ENCODE measurements at places on chromosomes 5 and 9.

DNA sequence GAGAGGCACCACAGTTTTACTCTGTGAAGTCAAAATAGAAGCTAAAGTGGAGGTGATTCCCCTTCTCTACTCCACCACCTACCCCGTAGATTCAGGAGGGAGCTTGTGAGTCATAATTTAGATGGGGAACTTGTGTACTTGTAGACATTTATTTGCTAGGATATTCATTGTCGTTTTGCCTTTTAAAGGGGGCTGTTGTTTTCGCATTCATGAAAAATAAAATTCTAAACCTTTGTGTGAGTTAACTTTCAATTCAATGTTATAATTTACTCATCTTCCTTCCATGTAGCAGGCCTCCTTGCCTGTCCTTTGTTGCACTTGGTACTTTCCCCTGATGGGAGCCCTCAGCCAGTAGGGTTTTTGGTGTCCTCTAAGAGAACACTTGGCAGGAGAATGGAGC is 22.0 kb downstream of the SECISBP2 start:
- no peak for DNase-seq

GRCh38 chr9:124716808-124717207 is 54.3 kb downstream of the NR6A1 start:
- no peak for DNase-seq

- no peak for DNase-seq
Observed at GRCh38 chr9:14097666-14098415, 216.1 kb downstream of the NFIB start.

DNA sequence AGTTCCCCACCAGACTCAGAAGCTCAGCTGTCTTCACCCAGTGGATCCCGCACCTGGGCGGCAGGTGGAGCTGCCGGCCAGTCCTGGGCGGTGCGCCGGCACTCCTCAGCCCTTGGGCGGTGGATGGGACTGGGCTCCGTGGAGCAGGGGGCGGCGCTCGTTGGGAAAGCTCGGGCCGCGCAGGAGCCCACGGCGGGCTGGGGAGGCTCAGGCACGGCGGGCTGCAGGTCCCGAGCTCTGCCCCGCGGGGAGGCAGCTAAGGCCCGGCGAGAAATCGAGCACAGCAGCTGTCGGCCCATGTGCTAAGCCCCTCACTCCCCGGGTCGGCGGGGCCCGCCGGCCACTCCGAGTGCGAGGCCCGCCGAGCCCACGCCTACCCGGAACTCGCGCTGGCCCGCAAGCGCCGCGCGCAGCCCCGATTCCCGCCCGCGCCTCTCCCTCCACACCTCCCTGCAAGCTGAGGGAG is 560.0 kb downstream of the BRINP1 start:
- no peak for DNase-seq

DNA sequence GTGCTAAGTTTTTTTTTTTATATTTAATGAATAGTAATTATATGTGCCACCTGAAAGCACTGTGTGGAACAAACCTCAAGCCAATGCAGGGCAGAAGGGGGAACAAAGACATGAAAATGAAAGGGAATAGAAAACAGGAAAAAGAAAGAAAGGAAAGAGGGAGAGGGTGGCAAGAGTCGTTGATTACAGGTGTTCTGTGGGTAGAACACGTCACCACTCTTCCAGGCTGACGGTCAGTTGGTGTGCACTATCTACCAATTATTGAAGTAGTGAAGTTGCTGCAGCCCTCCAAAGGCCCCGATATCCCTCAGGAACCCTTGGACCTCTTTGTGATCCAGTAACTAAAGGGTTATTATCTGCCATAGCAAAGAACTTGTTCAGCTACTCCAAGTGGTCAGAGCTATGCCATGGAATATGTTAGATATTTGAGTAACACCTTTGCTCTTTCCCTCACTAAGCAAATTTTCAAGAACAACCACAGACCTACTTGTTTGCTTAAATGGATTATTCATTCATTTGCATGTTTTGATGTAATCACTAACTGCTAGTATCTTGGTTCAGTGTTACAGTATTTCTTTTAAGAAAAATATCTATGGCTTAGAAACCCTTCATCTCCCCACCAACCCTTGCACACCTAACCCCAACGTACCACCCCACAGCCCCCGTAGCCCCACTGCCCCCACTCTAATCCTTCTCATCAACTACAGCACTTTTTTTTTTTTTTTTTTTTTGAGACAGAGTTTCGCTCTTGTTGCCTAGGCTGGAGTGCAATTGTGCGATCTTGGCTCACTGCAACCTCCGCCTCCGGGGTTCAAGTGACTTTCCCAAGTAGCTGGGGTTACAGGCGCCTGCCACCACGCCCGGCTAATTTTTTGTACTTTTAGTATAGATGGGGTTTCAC is 31.3 kb downstream of the FYB1 start:
- DNase-seq = no peak

- DNase-seq = no peak
Observed at GRCh38 chr5:180974612-180975315, 13.9 kb upstream of the BTNL3 start.

DNA sequence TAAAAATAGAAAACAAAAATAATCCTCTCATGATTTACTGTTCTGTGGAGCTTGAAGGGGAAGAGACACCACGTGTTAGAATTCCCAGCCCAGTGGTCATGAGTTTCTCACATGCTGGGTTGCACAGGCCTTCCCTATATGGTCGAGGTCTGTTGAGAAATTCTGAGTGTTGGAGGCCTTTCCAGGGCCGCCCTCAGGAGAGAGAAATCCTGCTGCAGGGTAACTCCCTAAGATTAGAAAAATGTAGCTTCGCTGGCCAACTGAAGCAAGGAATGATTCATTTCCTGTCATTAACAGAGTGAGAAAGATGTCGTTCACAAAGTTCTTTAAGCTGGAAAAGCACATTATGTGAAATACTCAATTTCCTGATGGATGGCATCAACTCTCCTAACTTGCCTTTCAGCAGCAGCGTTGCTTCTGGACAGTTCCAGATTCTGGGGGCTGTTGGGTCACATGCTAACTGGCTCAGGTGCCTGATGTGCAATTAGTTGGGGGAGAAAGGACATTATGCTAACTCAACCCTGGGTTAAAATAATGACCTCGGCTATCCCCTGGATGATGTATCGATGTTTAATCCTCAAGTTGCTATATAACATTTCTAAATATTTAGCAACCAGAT is 104.8 kb upstream of the CD180 start:
- DNase-seq = no peak

GRCh38 chr5:139181322-139181730 is 16.8 kb downstream of the SIL1 start:
- DNase-seq = no peak

DNA sequence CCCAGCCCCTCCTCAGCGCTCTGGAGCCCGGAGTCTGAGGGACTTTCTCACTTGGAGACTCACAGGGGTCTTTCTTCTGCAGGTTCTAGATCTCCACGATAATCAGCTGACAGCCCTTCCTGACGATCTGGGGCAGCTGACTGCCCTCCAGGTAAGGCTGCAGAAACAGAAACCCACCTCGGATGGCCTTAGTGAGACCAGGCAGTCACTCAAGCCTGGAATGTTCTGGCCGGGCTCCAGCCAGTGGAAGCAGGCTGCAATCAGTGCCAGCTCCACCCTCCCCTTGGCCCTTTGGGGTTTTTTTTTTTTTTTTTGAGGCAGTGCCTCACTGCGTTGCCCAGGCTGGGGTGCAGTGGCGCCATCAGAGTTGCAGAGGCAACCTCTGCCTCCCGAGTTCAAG is 7.6 kb downstream of the LRSAM1 start:
- DNase-seq = no peak

DNA sequence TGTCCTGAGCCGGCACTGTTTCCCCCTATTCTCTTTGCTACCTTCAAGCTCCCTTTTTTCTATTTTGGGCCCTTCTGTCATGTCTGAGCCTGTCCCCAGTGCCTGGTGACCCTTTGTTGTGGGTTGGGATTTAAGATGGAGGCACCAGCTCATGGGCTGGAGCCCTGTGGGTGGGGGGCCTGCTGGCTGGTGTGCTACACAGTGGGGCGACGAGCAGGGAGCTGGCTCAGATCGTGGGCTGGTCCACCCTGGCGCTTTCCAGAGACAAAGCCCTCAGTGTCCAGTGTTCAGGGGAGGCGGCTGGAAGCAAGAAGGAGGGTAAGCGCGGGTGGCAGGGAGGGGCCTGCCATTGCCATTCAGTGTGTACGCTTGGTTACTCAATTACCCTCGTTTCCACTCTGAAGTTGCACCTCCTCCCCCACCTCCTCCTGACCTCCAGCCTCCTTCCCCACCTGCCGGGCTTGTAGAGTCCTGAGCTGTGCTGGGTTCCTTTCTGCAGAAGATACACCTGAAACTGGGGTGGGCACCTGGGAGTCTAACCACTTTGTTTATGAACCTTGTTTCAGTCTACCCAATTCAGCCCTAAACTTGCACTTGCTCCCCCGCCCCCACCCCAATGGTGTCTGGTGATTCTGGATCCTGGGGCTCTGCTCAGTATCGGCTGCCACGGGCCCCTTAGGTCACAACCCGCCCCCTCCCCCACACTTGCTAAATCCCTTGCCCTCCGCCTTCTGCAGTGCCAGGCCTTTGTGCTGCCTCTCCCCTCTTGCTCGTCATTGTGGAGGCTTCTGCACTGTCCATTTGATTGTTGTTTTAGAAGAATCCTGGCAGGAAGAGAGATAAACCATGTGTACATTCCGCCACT is 49.9 kb downstream of the MVB12B start:
- DNase-seq = no peak

- DNase-seq = no peak
Observed at GRCh38 chr9:134283111-134283515, 43.1 kb upstream of the RXRA start.

GRCh38 chr5:177994063-177994462 is 2.0 kb downstream of the PROP1 start:
- no peak for DNase-seq

DNA sequence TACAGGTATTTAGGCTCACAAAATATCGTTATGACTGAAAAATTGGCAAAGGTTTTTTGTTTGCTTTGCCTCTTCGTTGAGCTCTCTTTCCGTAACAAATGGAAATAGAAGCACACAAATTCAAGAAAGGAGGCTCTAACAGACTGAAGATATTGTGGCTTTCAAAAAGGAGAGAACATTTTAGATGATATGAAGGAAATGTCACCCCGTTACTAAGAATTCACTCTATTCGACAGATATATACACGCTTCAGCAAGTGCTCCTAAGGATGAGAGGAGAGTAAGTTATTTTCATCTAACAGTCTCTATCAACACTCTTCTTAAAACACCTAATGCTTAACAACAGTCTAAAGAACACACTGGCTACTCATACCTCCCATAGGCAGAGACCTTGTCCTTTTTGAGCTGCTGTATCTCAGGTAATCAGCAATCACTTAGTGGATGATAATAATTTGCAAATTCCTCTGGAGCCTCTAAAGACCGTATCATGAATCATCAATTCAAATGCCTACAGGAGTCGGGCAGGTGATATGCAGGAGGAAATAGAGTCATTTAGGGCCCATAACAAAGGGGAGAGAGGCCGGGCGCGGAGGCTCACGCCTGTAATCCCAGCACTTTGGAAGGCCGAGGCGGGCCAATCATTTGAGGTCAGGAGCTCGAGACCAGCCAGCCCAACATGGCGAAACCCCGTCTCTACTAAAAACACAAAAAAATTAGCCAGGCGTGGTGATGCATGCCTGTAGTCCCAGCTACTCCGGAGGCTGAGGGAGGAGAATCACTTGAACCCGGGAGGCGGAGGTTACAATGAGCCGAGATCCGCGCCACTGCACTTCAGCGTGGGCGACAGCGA is 1.4 kb upstream of the HSDL2 start:
- DNase-seq = no peak

DNA sequence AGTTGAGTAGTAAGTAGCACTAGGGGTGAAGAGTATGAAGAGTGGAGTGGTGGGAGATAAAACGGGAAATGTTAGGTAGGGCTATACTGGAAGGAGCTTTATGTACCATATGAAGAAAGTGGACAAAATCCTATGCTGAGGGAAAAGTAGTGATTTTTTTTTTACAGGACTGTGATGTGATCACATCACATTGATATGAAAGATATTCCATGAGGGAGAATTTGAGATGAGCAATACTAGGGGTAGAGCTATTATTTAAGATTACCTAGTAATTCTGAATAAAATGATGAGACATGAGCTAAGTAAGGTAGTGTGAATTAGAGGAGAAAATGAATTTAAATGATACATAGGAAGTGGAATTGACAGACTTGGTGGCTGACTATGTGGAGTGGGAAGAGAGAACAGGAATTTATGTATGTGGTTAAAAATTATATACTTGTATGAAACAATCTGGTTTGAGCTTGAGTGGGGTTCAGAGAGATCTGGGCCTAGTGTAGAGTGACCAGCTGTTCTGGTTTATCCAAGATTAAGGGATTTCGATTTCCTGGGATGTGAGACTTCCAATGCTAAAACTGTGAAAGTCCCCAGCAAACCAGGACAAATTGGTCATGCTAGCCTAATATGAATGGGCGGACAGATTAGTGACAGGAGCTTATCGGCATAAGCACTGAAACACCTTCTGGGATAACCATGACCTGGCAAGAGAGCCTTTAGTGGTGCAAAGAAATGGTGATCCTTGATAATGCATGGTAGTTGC is 29.3 kb upstream of the STOM start:
- DNase-seq = no peak

GRCh38 chr9:19409401-19410194 is 789 bp downstream of the ACER2 start:
- DNase-seq = no peak

DNA sequence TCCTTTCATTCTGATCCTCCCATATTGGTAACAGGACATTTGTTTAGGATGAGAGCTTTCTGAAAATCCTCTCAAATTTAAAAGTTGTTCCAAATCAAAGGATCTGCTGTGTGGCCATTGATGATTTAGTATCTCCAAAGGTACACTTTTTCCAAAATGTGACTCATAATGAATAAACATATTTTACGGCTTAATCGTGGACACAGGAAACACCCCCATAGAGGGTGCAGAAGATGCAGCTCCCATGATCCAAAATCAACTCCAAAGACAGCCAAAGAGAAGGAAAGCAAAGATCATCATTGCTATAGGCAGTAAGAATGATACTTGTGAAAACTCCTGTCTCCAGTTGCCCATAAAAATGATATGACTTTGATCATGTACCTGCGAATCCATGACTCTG is 239.7 kb downstream of the PIK3R1 start:
- DNase-seq = no peak

GRCh38 chr9:109100543-109101201 is 19.1 kb downstream of the TMEM245 start:
- no peak for DNase-seq

- no peak for DNase-seq
Observed at GRCh38 chr9:95773053-95773418, 102.5 kb upstream of the ERCC6L2 start.

DNA sequence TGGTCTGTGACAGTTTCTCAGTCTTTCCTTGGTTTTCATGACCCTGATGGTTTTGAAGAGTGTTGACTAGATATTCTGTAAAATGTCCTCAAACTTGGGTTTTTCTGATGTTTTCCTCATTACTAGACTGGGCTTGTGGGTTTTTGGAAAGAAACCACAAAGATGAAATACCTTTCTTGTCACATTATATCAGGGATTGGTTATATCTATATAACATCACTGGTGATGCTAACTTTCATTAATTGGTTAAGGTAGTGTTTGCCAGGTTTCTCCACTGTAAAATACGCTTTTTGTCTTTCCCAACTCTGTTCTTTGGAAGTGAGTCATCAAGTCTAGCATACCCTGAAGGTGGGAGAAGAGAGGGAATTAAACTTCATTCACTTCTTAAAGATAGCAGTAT is 3.3 kb upstream of the IL31RA start:
- DNase-seq = no peak
